NCI-H2171 (cell line): ENCODE measurements at places on chromosomes 6 and 20.

GRCh38 chr6:78810146-78810545 is 57.2 kb upstream of the IRAK1BP1 start:
- DNase-seq, result peak; percentile 9

DNA sequence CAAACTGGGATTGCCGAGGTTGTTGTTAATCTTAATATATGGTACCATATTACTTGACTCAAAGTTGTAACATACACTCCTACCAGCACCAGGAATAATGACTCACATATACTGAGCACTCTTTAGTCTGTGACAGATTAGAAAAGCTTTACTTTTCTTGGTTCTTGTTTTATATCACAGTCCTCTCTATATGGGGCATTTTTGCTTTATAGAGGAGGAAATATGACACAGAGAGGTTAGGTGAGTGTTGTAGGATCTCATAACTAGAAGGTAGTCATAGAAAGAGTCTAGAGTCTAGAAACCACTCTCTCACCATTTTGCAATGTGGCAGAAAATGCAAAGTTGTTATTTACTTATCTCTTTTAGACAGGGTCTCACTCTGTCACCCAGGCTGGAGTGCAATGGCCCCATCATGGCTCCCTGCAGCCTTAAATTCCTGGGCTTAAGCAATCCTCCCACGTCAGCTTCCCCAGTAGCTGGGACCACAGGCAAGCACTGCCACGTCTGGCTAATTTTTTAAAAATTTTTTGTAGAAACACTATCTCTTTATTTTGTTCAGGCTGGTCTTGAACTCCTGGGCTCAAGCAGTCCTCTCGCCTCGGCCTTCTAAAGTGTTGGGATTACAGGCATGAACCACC is 13.4 kb downstream of the TRIM38 start:
- DNase-seq, result no peak

DNA sequence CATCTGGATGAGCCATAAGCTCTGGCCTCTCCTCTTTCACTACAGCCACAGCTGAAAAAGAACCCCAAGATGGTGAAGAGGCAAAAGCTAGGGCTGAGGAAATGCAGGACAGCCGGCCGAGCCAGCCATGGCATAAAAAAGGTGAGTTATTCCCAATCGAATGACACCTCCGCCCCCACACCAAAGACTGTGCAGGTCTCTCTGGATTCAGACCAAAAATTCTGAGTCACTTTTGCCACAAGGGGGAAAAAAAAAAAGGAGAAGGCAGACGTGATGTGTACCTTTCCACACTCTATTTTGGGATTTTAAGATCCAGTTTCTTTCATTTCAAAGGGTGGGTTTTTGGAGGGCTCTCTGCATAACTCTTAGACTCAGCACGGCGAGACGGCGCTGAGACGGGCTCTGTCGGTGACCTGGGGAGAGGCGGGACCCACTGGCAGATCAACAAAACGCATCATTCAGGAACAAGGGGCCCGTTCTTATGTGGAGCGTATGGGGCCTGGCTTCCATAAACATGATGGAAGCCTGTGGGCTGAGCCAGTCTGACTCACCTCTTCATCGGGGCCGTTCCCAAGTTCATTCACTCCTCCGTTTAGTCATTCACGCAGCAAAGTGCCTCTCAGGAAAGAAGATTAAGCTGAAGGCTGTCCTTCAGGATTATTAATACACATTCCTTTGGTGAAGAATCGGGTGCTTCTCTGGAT is 54.8 kb downstream of the NFATC2 start:
- no peak for DNase-seq

- DNase-seq, result no peak
These were observed 149.6 kb downstream of the RIMS1 start for GRCh38 chr6:72035966-72036365.

- no peak for DNase-seq
These were observed 26.7 kb upstream of the TTPAL start for GRCh38 chr20:44448753-44449546.

DNA sequence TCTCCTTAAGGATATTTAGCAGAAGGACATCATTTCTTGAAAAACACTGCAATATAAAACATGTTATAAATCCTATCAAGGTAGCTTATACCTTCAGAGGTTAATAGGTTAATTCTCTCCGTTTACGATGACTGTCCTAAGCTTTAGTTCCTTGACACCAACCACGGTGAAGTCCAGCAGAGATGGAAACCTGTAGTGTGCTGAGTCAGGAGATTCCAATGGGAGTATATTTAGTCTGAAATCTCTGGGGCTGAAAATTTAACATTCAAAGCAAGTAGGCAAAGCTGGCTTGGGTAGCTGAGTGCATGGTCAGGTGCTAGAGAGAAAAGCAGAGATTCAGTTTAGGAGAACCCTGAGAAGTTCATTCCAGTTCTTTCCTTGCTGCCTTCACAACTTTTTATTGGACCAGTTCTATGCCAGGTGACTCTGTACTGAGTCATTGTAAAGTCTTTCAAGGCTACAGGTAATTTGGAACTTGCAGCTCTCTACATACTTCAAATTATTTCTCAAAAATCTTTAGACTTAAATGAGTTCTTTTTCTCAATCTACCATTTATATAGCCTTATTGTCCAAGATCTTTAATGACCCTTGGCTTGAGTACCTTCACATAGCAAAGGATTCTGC is 1009.4 kb upstream of the FLRT3 start:
- no peak for DNase-seq

DNA sequence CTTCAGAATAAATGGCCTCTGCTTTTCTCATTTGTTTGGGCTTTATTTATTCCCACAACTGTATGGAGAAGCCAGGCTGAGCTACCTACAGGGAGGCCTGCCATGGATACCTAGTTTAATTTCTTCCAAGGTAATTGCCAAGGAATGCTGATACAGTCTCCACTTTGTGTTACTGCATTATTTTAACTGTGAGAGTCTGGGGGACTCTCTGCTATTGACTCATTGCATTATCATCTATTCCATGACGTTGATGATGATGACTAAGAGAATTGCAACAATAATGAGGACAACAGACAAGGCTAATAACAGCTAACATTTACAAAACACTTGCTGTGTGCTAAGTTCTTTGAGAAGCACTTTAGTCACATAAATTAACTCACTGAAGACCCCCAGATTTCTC is 88.3 kb upstream of the COL21A1 start:
- no peak for DNase-seq

GRCh38 chr6:72683797-72684196 is 61.9 kb downstream of the KCNQ5 start:
- no peak for DNase-seq

DNA sequence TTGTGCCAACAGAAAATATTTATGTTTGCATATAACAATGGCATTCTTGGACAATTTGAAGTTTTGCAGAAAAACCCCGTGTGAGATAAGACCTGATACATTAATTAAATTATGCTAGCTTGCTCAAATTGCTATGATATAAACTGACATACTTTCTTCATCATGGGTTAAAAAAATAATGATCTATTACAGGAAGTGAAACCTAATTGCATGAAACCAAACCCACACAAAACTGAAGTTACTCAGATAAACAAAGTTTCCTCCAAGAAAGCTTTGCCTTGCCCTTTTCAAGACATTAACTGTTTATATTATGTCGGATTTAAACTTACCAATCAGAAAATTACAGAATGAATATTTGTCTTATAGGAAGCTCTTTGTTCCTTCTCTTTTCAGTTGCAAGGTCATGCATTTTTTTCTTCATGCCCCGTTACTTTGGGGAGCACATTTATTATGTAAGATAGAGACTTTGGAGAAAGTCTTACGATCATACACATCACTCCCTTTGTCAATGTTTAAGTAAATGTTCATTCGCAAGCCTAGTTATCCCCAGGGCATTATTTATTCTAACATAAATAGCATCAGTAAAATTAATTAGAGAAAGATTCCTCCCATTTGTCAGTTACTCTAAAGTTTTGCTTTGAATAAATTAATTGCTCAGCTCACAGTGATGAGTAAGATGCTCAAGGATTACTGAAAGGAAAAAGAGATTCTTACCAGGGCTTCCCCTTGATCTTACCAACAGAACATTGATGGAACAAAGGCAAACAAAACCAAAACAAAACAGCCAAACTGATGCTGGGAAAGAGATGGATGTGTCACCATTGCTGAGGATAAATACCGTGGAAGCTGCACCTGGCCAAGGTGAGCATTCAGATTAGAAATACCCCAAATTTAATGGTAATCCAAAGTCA is 14.8 kb upstream of the TMEM244 start:
- no peak for DNase-seq

GRCh38 chr6:96907498-96907897 is 9.8 kb upstream of the NDUFAF4 start:
- DNase-seq, result no peak

GRCh38 chr6:105892577-105893262 is 193.4 kb upstream of the PRDM1 start:
- no peak for DNase-seq

DNA sequence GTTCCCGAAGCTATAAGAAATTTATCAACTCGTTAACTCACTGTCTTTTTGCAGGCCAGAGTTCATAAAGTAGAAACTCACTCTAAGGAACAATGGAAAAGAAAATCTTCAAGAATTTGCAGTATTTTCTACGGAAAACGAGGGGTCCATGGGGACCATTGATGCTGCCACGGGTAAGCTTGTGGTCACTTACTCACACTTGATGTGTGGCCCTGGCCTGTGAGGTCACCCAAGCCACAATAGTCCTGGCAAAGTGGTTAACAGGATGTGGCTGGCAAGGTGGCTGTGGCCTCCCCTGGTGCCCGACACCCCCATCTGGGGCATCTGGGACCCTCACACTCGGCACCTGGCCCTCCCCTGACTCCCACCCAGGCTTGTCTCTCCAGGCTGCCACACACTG is 123.4 kb downstream of the C6orf118 start:
- DNase-seq, result no peak

DNA sequence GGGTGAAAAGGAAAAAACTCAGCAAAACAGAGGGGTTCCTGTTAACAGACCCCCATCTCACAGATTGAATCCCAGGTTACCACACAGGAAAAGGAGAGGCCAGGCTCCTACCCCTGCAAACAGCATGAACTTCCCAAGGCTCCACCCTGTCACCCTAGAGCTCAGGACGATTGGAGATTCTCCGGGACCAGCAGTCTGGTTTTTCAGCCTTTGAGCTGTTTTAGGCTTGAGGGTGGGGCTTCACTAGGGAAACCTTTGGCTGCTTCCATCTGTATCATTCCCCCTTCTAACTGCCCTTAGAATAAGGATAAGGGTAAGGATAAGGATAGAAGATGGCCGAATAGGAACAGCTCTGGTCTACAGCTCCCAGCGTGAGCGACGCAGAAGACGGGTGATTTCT is 16.0 kb downstream of the C6orf58 start:
- no peak for DNase-seq

GRCh38 chr20:34988191-34988540 is 32.5 kb downstream of the MYH7B start:
- no peak for DNase-seq

- peak; percentile 89 for DNase-seq
These were observed 845 bp upstream of the ANKRD60 start for GRCh38 chr20:58229198-58229798.

GRCh38 chr6:74646461-74646860 is 559.4 kb downstream of the COL12A1 start:
- DNase-seq, result no peak

DNA sequence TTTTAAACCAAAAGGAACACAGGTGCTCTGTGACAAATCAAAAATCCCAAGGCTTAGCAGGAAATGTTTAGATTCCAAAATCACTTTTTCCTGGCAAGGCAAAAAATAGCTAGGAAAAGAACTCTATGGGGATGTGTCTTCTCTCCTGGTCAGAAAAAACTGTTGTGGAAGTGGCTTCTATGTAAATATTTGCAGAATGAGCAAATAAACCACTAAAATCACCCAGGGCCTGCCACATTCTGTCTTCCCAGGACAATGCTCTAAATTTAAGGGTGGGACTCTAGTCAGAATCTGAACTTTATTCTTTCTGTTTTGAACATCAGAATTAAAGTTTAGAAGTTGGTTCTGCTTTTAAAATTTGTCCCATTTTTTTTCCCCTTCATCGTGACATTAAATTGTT is 29.3 kb downstream of the GCM1 start:
- DNase-seq, result no peak

GRCh38 chr6:159970659-159971063 is 1.8 kb downstream of the IGF2R start:
- DNase-seq, result no peak

- no peak for DNase-seq
These were observed 190.6 kb downstream of the MANEA start for GRCh38 chr6:95767897-95768463.

DNA sequence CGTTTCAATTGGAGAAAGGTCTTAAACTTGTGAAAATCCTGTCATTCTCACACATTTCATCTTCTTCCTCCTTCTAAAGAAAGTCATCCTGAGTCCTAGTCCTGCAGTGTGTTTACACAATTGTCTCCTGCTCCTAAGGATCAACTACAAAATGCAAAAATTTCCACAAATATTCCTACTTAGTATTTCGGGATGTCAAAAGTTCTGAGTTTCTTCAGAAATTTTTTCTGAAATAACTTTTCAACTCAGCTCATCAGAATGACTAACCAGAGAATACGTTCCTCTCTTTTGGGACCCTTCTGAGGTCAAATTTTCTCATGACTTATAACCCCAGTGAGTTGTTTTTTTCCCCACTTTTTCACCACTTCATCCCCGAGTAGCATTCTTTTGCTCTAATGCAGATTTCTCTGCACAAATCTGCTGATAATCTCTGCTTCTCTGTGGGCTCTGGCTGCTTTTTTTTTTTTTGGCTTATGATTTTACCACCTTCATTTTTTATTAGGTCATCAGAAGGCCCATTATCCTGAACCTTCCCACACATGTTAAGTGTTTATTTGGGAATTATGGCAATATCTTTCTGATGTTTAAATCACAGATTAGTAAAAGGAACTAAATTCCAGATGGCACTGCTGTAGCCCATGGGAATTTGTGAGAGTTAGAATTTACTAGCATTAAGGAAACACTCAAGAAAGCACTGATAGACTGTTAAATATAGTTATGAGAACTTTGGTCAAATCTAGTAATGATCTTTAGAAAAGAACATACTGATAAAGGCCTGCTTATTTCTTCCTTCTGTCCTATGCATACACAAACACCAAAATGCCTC is 41.4 kb downstream of the MAP3K5 start:
- DNase-seq, result no peak

DNA sequence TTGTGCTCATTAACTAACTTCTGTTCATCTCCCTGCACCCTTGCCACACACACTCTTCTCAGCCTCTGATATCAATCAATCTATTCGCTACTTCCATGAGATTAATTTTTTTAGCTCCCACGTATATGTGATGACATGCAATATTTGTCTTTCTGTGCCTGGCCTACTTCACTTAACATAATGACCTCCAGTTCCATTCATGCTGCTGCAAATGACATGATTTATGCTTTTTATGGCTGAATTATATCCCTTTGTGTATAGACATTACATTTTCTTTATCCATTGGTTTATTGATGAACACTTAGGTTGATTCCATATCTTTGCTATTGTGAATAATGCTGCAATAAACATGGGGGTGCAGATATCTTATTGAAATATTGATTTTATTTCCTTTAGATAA is 50.8 kb upstream of the SPTLC3 start:
- no peak for DNase-seq
